Naive thymus-derived CD8-positive, alpha-beta T cell (primary cell): ENCODE measurements at places on chromosomes 1 and 21. TPM values are rescaled to one million over a fixed set of nuclear protein-coding genes. Genes with fewer than 3 reads are reported as not detected.

Gene LYPD8
- not detected for total RNA-seq

DNA sequence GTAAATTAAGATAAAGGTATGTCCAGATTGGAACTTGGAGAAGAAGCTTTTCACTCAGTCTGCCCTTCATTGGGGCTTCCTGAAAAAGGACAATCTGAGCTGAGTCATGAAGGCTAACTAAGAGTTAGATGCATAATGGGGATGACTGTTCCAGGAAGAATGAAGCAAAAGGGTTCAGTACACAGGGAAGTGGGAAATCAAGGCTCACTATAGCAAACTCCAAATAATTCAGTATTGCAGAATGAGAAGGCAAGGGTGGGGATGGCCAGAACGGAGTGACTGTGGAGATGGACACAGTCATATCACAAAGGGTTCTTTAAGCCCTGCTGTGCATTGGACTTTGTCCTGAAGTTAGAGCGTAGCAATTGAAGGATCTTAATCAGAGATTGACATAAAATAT is 158.3 kb downstream of the FGGY start:
- no peak overlapping the region for H3K4me3 ChIP-seq
- H3K36me3 ChIP-seq: peaks cover 27% of the 10 kb centered on the region
- H3K27me3 ChIP-seq: no peaks in the 10 kb centered on the region

Gene PLEKHA6
- 2.0 TPM for total RNA-seq

- H3K4me3 ChIP-seq: no peak overlapping the region
- DNase-seq: no peak
- no peaks in the 10 kb centered on the region for H3K4me1 ChIP-seq
Observed at GRCh38 chr1:87914396-87914795, 585.7 kb downstream of the LMO4 start.

DNA sequence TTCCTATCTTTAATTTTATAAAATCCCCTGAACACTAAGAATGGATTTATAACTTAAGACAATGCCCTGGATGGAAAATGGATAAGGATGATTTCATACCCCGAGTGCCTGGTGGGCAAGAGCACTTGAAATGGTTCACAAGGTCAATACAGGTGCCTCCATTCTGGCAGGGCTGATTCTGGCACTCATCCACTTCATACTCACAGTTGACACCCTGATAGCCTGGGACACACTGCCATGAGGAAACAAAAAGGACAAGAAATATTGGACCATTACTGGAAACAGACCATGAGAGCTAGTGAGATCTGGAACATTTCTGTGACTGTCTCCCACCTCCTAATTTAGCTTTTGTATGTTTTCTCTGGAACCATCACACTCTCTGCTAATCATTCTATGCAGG is 39.1 kb upstream of the ADAM30 start:
- H3K4me3 ChIP-seq: no peak overlapping the region
- no peaks in the 10 kb centered on the region for H3K27me3 ChIP-seq
- H3K27ac ChIP-seq: no peak overlapping the region
- peaks cover 67% of the 10 kb centered on the region for H3K36me3 ChIP-seq
- peaks cover 6% of the 10 kb centered on the region for H3K4me1 ChIP-seq
- DNase-seq: no peak
